ENCODE measurements at places on chromosomes 13 and 19.

- no peak for DNase-seq
Observed at GRCh38 chr19:51521781-51522180, 9.7 kb downstream of the SIGLEC6 start.

- no peak for DNase-seq
Observed at GRCh38 chr19:39558624-39559117, 18.7 kb upstream of the EID2 start.

GRCh38 chr19:30227012-30227621 lies 145.1 kb upstream of the ZNF536 start:
- no peak for DNase-seq

- DNase-seq: no peak
Observed at GRCh38 chr19:49361438-49362047, 673 bp downstream of the TEAD2 start.

DNA sequence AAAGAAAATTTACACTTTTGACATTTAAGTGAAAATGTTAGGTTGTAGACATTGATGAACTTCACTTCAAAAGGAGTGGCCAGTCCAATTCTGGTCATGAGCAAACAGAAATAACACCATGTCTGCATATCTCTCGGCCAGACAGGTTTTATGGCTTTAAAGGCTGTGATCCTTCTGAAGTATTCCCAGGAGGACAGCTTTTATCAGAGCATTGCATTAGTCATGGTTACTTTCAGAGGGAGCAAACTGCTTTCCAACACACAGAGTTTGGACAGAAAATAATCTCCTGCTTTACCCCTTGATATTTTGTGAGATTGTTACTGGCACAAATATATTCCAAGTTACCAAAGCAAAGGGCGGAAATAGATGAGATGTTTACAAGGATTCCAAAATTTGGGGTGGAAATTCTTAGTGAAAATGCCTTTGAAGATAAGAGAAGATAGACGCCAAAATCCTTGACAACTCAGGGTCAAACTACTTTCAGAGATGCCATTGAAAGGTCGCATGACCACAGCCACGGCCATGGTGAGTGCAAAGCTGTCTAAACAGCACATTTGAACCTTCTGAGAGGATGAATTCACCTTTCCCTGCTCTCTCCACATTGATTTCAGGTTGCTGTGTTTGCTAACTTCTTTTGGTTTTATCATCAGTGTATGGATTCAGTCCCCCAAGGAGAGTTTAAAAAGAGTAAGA lies 584.5 kb upstream of the SGCG start:
- DNase-seq: no peak

GRCh38 chr19:13127051-13127450 lies 9.0 kb downstream of the NACC1 start:
- DNase-seq: no peak

GRCh38 chr19:4749870-4750590 lies 26.4 kb upstream of the DPP9 start:
- no peak for DNase-seq

- DNase-seq: no peak
Observed at GRCh38 chr13:98508280-98508679, 68.6 kb downstream of the STK24 start.

DNA sequence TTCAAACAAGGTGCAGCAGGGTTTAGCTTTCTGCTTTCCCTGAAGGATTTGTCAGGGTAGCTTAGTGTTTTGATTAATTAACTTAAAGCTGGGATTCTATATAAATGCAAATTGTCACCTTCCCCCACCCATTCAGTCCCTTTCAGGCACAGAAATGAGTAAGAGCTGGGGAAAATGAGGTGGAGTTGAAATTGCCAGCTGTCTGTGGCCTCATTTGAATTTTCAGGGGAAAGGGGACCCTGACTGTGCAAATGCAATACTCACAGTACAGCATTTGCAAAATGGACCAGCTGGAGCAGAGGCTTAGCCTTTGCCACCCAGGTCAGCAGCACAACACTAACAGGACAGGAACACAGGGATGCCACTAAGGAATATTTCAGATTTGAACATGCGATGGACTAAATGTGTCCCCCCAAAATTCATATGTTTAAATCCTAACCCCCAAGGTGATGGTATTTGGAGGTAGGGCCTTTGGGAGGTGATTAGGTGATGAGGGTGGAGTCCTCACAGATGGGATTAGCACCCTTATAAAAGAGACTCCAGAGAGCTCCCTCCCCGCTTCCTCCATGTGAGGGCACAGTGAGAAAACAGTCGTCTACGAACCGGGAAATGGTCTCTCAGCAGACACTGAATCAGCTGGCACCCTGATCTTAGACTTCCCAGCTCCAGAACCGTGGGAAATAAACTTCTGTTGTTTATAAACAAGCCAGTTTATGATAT lies 59.5 kb upstream of the CYSLTR2 start:
- DNase-seq: no peak

GRCh38 chr19:19202707-19203011 lies 555 bp downstream of the NR2C2AP start:
- no peak for DNase-seq

- DNase-seq: no peak
Observed at GRCh38 chr13:46491641-46492040, 61.3 kb upstream of the LRCH1 start.

DNA sequence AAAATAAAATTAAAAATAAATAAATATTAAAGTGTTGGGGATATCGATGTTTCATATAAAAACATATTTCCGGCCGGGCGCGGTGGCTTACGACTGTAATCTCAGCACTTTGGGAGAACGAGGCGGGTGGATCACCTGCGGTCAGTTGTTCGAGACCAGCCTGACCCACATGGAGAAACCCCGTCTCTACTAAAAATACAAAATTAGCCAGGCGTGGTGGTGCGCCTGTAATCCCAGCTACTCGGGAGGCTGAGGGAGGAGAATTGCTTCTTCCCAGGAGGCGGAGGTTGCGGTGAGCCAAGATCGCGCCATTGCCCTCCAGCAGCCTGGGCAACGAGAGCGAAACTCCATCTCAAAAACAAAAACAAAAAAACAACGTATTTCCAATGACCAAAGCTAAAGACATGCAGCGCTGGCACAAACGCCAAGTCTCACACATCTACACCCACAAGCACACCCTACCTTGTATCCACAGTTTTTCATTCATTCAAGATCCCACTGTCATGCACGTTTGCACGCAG lies 907 bp downstream of the ZNF569 start:
- DNase-seq: no peak

DNA sequence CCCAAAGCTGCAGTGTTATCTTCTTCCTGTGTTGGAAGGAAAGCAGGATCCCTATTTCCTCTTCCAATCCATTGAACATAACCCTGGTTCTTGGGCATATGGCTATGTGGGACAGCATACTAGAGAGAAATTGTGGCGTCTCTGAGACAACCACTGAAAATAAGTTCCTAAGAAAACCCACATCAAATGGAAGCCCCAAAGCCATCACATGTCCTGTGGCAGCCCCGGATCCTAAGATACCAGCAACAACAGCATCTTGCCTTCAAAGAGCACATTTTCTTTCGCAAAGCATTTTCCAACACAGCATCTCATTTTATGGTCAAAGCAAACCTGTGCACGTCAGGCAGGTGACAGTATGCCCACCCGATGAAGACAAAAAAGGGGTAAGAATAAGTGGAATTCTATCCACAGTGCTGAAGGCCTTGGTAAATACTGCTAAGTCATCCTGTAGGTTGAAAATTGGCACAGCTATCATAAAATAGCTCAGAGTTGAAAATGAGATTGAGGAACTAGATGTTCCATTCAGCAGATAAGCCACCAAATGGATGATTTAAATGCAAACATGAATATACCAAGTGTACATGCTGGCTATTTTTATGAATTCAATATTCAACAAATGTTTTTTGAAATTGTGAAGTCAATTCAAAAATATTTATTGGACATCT lies 232.2 kb downstream of the DLEU7 start:
- DNase-seq: no peak

DNA sequence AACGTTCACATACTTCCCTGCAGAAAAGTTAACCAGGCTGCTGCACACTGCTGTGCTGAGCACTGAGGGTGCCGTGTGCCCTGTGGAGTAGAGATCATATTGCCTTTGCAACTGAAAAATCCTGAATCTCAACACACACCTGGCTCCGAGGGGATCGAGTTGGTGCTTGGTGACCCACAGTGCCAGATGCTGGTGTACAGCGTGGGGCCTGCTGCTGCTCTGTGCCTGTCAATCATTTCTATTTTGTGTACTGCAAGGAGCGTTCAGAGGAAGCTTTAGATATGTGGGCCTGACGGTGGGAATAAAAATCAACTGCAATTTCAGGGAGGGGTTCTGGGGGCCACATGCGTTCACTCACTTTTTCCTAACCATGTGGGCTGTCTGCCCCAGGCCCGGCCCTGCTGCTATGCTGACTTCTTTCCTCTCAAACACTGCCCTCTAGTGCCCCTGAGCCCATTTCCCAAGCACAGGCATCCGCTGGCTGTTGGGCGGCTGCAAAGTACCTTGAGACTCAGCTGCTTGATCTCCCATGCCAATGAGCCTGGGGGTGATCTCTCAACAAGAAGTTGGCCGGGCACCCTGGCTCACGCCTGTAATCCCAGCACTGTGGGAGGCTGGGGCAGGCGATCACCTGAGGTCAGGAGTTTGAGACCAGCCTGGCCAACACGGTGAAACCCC lies 9.7 kb upstream of the LENG8 start:
- DNase-seq: no peak

DNA sequence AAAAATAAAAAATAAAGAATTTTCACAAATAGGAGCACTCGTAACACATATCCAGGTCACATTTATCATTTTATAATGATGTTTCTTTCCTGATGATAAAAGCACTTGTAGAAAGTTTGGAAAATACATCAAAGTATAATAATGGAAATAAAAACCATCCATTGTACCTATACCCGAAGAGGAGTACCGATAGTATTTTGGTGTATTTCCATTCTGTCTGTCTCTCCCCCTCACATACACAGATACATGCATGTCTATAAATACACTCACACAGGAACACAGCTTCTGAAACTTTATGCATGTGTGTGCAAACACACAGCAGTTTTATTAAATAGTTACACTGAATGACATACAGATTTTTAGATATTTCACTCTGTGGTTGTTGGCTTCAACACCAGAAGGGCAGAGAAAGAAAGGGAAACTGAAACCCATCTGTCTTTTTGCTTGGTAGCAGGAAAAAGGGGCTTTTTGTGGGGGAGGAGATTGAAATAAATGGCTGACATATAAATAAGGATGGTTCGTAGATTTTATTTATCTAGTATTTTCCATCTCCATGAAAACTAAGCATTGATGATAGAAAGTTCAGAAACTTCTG lies 114.8 kb downstream of the LRCH1 start:
- DNase-seq: no peak

- no peak for DNase-seq
Observed at GRCh38 chr13:109480011-109480955, 306.1 kb downstream of the IRS2 start.

DNA sequence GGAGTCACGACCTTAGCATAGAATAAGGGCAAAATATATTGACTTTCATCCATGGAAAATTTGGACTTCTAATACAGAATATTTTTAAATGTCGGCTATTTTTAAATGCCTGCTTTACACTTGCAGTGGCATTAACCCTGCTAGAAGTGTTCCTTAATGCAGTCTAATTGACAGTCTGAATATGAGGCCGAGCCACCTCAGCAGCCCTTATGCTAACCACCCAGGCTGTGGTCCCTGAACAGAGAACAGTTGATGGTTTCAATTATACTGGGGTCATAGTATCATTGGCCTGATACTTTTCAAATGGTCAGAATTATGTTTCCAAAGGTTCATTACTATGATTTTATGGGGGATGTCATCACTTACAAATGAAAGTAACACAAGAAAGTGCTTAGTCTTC lies 764.7 kb upstream of the SLITRK1 start:
- DNase-seq: no peak

GRCh38 chr13:87122551-87122950 lies 548.6 kb upstream of the SLITRK5 start:
- no peak for DNase-seq

DNA sequence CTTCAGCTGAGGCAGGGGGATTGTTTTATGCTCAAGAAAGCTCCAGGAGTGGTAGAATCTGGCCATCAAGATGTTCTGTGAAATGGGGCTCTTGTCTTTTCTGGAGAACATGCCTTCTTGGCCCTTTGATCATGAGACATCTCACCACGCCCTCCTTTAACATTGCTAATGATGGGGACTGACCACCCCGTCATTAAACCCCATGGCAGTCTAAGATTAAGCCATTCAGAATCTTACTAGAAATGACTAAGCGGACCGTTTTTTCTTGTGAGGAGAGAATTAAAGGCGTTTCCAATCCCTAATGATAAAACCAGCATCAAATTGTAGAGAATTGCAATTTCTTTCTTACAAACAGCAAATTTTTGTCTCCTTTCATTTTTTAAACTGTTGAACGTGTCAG lies 89.4 kb downstream of the COL4A2 start:
- DNase-seq: no peak

DNA sequence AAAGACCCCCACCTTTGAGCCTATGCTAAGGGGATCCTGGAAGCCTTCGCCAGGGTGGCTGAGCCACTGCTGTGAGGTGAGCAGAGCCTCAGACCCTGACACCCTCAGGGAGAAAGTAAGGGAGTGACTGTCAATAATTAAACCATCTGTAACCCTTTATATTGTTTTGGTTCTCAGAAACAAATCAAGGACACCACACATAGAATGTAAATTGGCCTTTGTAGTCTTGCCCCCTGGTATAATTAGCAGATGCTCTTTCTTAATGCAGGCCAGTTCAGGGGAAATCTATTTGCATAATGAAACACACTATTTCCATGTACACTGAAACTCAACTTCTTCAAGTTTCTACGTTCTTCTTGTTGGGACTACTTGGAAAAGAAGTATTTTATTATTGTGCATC lies 127.7 kb upstream of the EDNRB start:
- DNase-seq: no peak

GRCh38 chr19:49854378-49855263 lies 3.7 kb downstream of the PTOV1 start:
- no peak for DNase-seq

- peak; percentile 38 for DNase-seq
Observed at GRCh38 chr13:22278336-22278929, 607.6 kb downstream of the FGF9 start.

DNA sequence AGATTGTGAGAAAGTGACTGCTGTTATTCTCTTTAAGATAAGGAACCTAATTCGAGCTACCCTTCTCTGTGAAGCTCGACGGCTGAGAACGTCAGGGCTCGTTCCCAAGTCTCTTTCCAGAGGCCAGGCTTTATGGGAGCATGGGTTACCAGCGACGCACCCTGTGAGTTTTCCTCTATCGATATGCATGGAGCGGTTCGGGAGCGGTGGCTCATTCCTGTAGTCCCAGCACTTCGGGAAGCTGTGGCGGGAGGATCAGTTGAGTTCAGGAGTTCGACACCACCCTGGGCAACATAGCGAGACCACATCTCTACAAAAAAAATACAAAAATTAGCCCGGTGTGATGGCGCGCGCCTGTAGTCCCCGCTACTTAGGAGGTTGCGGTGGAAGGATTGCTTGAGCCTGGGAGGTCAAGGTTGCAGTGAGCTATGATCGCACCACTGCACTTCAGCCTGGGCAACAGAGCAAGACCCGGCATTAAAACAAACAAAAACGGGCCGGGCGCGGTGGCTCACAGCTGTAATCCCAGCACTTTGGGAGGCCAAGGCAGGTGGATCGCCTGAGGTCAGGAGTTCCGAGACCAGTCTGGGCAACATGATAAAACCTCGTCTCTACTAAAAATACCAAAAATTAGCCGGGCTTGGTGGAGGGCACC lies 681 bp upstream of the ZNF606 start:
- no peak for DNase-seq
